ENCODE measurements at places on chromosomes 1 and 21. TPM values are rescaled to one million over a fixed set of nuclear protein-coding genes. Genes with fewer than 3 reads are reported as not detected.

Gene ALX3
- not detected for total RNA-seq

Gene DENND2C
- total RNA-seq, result 0.12 TPM

Gene SMIM1
- total RNA-seq, result 0.66 TPM

Gene ITLN2
- not detected for total RNA-seq

DNA sequence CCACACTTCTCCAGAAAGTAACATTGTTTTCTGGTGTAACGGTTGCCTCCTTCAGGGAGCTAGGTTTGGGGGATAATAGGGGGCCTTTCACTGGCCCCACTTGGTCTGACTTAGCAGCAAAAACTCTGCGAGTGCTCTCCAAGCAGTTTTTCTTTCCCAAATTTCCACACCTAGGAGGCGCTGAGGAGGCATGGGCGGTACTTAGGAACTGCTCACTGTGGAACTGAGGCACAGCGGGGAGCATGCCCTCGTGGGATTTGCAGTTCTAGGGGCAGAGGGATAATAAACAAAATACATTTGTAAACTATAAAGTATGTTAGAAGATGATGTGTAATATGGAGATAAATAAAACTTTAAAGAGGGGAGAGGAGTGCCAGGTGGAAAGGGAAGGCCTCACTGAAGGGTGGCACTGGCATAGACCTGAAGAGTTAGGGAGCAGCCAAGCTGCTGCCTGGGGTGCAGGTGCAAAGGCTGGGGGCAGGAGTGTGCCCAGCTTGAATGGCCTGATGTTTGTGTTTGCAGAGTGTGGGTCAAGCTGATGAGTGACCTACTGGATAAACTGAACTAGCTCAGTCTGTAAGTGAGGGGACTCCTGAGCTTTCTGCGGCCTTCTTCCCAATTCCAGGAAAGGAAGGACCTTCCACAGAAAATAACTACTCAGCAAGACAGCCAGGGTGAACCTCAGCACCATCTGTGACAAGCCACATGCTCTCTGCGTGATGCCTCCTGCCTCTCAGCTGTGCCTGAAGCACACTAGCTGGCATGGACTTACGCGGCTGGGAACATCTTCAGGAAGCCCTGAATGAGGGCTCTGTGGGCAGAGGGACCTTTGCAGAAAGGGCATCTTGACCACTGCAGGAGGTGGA is 1.9 kb downstream of the EPHX1 start:
- H3K27ac ChIP-seq, result no peak overlapping the region
- peak overlapping the region; percentile 79 for H3K4me3 ChIP-seq
- peaks cover 8% of the 10 kb centered on the region for H3K4me1 ChIP-seq
- DNase-seq, result no peak
- no peaks in the 10 kb centered on the region for H3K36me3 ChIP-seq
- peaks cover 22% of the 10 kb centered on the region for H3K27me3 ChIP-seq

GRCh38 chr1:158527190-158527815 is 26.9 kb downstream of the OR6Y1 start:
- H3K4me1 ChIP-seq, result no peaks in the 10 kb centered on the region
- peaks cover 3% of the 10 kb centered on the region for H3K27me3 ChIP-seq
- no peak for DNase-seq
- H3K27ac ChIP-seq, result no peak overlapping the region

GRCh38 chr1:71269179-71269578 is 188.3 kb upstream of the ZRANB2 start:
- no peaks in the 10 kb centered on the region for H3K36me3 ChIP-seq
- H3K4me3 ChIP-seq, result no peak overlapping the region
- H3K4me1 ChIP-seq, result no peaks in the 10 kb centered on the region
- H3K27me3 ChIP-seq, result no peaks in the 10 kb centered on the region

DNA sequence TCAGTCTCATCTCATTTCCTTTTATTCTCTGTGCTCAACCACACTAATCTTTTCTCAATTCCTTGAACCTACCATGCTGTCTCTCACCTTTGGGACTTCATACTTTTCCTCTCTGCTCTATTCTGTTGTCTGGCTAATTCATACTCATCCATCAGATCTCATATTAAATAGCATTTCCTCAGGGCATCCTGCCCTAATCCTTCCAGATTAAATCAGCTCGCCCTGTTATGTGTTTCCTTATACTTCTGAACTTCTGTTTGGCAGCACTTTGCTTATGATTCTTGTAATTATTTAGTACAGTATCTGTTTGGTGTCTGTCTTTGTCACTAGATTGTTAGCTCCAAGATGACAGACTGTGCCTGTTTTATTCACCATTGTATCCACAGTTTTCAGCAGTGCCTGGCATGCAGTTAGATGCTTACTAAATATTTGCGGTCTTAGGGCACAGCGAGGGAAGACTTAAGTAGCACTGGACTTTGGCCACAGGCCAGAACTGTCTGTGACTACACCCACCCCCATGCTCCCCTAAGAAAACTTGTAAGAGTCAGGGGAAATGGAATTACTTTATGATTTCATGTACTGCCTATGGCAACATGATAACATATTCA is 9.9 kb upstream of the CAP1 start:
- no peak for DNase-seq
- peaks cover 21% of the 10 kb centered on the region for H3K4me1 ChIP-seq
- peaks cover 3% of the 10 kb centered on the region for H3K36me3 ChIP-seq
- no peak overlapping the region for H3K27ac ChIP-seq
- no peak overlapping the region for H3K4me3 ChIP-seq

DNA sequence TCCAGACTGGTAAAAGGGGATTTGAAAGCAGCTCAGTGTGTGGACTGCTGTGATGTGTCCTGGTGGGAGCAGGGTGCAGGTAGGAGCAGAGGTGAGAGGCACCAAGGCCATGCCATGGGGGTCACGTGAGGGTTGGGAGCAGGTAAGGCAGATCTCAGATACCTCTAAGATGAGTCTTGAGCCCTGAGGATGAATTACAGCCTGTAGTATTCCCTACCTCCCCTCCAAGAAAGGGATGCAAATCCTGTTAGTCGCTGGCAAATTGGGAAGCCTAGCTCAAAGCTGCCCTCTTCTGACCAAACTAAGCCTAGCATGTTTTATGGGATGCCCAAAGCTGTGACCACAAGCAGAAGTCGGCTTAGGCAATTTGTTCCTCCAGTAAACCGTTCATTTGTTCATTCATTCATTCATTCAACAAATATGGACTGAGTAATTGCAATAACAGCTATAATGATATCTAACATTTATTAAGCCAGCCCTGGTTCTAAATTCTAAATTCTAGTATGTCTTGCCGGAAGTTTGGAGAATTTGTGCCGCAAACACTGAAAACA is 3.9 kb upstream of the NUAK2 start:
- peaks cover 27% of the 10 kb centered on the region for H3K27me3 ChIP-seq
- no peak overlapping the region for H3K27ac ChIP-seq
- peaks cover 1% of the 10 kb centered on the region for H3K36me3 ChIP-seq
- peak; percentile 89 for DNase-seq
- H3K4me3 ChIP-seq, result no peak overlapping the region
- peaks cover 24% of the 10 kb centered on the region for H3K4me1 ChIP-seq

All from activated CD4-positive, alpha-beta T cell treated with anti-CD3 and anti-CD28 coated beads, Interleukin-2, amount 10 ng/mL, durations not matched to agents 24 days and 14 days (primary cell).